ENCODE measurements at places on chromosomes 6 and 20. TPM values are rescaled to one million over a fixed set of nuclear protein-coding genes. Genes with fewer than 3 reads are reported as not detected.

DNA sequence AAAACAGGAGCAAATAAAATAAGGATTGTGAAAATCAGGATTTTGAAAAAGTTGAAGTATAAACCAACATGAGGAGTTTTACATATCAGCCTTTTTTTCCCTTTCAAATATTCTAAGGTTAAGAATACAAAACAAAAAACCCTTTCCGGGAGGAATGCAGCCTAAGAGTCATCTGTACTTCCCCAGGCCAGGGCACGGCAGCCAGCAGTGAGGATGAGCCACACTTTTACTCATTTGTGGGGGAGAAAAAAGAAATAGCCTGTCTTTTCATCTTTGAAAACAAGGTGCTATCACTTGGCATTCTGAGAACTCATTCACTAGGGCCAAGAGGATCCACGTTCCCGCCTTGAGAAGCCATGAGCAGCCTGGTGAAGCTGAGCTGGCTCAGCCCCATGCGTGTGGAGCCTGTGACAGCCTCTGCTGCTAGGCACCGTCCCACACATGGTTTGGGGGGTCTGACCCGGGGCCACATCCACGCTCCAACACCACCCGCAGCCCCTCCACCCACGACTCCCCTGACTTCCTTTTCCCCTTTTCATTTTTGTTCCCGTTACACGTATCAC, 11.2 kb downstream of the SLC22A1 start:
- no peak overlapping the region for H3K27ac ChIP-seq
- H3K36me3 ChIP-seq = no peaks in the 10 kb centered on the region
- H3K4me1 ChIP-seq = peaks cover 32% of the 10 kb centered on the region
- H3K27me3 ChIP-seq = peaks cover 51% of the 10 kb centered on the region

The NDRG3 gene
- total RNA-seq = 26.0 TPM

The ZNF512B gene
- total RNA-seq = 19.9 TPM

The BPI gene
- total RNA-seq = not detected

- no peaks in the 10 kb centered on the region for H3K36me3 ChIP-seq
- no peak overlapping the region for H3K27ac ChIP-seq
- H3K27me3 ChIP-seq = no peaks in the 10 kb centered on the region
- H3K4me3 ChIP-seq = no peak overlapping the region
- no peaks in the 10 kb centered on the region for H3K4me1 ChIP-seq
Observed at GRCh38 chr6:101268541-101268940, 125.0 kb upstream of the GRIK2 start.

DNA sequence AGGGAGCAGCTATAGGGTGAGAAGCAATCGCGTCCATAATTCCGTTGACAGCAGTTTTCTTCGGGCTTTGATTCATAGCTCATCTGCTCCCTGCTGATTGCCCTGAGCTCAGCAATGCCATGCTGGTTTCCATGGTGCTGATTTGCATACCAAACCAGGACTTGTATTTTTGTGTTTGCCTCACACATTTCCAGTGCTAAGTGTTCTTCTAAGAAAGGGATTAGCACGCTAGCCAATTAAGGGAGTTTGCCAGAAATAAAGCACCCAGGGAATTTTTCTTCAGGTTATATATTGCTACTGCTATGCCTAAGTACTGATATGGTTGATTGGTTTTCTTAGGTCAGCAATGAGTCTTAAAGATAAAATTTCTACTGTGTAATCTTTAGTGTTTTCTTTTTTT, 177.6 kb downstream of the PLCB1 start:
- no peaks in the 10 kb centered on the region for H3K36me3 ChIP-seq
- no peak for DNase-seq
- H3K27me3 ChIP-seq = no peaks in the 10 kb centered on the region
- peaks cover 33% of the 10 kb centered on the region for H3K4me1 ChIP-seq

DNA sequence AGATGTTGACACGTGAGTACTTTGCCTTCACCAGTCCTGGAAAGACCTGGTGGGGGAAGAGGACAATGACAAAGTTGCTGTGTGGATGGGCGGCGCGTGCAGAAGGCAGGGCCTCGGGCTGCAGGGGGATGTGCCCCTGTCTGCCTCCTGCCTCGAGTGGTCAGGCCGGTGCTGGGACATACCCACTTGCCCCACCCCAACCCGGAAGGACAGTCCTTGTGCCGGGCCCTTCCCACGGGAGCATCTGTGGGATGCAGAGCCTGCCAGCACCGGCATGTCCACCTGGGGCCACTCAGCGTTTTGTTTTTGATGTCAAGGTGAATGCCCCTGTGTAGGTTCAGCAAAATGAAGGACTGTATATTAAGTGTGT, 60.5 kb upstream of the BHLHE23 start:
- no peak overlapping the region for H3K27ac ChIP-seq
- H3K4me1 ChIP-seq = no peaks in the 10 kb centered on the region
- H3K27me3 ChIP-seq = peaks cover 15% of the 10 kb centered on the region
- no peaks in the 10 kb centered on the region for H3K36me3 ChIP-seq

The ENPP5 gene
- 10.8 TPM for total RNA-seq

DNA sequence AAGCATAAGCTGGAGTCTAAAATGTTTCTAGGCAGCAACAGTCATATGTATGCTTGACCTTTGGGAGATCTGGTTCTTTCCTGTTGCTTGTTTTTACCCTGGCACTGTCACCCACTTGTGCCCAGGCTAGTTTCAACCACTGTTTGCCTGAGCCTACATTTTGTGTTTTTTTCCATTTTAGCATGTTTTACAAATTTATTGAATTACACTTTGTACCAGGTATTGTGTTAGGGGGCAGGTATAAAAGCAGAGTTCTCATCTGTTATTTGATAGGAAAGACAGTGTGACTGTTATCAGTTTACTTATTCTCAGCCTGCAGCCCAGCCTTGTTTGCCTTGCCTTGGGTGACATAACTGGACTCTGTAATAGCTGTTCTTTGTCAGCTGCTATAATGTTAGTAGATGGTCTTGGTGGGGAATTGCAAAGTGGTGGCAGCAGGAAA, 147.0 kb downstream of the CDKAL1 start:
- peaks cover 13% of the 10 kb centered on the region for H3K4me1 ChIP-seq
- no peaks in the 10 kb centered on the region for H3K36me3 ChIP-seq
- no peak overlapping the region for H3K4me3 ChIP-seq
- no peak overlapping the region for H3K27ac ChIP-seq
- no peak for DNase-seq

DNA sequence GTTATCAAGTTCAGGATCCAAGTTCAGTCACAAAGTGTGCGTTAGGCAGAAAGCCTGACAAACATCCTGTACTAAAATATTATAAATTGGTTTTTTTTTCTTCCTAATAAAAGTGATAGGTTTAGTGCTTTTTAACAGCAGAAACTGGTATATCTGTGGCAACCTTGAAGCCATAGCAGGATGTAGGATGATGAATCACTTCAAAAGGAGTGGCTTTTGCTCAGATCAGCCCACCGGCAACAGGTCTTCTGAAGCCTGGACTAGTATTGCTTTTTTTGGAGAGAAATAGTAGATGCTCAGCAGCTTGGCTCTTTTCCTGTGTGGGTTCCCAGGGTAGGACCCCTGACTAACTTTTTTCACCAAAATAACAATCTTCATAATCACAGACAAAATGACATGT, 190.8 kb downstream of the EPM2A start:
- peaks cover 7% of the 10 kb centered on the region for H3K4me1 ChIP-seq
- no peaks in the 10 kb centered on the region for H3K36me3 ChIP-seq
- no peak overlapping the region for H3K4me3 ChIP-seq
- peaks cover 76% of the 10 kb centered on the region for H3K27me3 ChIP-seq
- no peak for DNase-seq

DNA sequence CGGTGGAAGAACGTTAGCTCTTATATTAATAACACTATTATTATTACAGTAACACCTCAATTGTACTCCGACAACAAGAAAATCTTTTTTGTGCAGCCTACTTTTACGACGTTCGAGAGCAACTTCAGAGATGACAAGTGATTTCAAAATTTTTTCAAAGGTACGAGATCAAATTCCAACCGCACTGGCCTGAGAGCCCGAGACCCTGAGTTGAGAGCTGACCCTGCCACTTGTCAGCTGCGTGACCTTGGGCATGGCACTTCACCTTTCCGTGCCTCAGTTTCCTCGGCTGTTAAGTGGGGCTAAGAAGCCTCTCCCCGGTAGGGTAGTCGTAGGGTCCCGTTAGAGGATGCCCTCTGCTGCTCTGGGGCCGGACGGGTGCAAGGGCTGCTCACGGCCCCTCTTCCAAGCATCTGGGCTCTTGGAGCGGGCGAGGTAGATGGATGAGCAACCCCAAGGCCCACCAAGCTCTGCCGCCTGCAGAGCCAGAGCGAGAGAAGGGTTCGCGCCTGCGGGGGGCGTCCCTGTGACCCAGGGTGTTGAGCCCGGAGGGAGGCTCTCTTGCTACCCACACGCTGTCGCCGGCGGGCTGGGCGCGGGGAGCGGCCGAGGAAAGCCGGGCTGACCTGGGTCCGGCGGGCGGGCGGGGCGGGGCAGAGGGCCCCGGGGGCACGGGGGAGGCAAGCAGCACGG, 510 bp downstream of the NDRG3 start:
- peaks cover 20% of the 10 kb centered on the region for H3K4me1 ChIP-seq
- H3K36me3 ChIP-seq = no peaks in the 10 kb centered on the region
- no peaks in the 10 kb centered on the region for H3K27me3 ChIP-seq
- DNase-seq = no peak
- H3K27ac ChIP-seq = peak overlapping the region; percentile 77
- peak overlapping the region; percentile 93 for H3K4me3 ChIP-seq

The NPEPL1 gene
- 39.9 TPM for total RNA-seq

The BNIP5 gene
- not detected for total RNA-seq

The SLC44A4 gene
- total RNA-seq = 3.5 TPM

GRCh38 chr6:16374461-16375200, 136.2 kb downstream of the GMPR start:
- no peak overlapping the region for H3K27ac ChIP-seq
- peaks cover 6% of the 10 kb centered on the region for H3K4me1 ChIP-seq
- no peak for DNase-seq
- no peak overlapping the region for H3K4me3 ChIP-seq

DNA sequence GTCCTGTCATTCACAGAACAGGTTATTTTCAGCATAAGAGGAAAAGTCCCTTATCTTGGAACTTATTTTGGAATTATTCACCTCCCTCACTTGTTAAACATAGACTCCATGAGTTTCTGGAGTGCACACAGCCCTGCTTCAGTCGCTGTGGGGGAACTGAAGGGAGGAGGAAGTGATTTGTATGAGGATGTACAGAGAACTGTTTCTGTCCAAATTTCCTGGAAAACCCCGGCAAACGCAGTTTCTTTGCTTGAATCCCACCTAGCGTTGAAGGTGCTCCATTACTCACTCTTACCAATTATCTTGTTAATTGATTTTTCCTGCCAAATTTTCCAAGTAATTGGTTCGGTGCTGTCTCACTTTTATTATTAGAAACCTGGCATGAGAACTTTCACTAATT, 78.0 kb upstream of the AGPAT4 start:
- peaks cover 4% of the 10 kb centered on the region for H3K27me3 ChIP-seq
- no peak overlapping the region for H3K4me3 ChIP-seq
- no peaks in the 10 kb centered on the region for H3K36me3 ChIP-seq
- DNase-seq = no peak
- no peak overlapping the region for H3K27ac ChIP-seq
- peaks cover 27% of the 10 kb centered on the region for H3K4me1 ChIP-seq

- H3K4me3 ChIP-seq = peak overlapping the region; percentile 32
- peak; percentile 83 for DNase-seq
- no peaks in the 10 kb centered on the region for H3K27me3 ChIP-seq
- H3K36me3 ChIP-seq = peaks cover 8% of the 10 kb centered on the region
- peak overlapping the region; percentile 97 for H3K27ac ChIP-seq
Observed at GRCh38 chr6:157552081-157552747, 171.2 kb downstream of the ZDHHC14 start.

The MED20 gene
- total RNA-seq = 42.4 TPM

GRCh38 chr20:24098886-24099285, 110.3 kb upstream of the GGTLC1 start:
- H3K27me3 ChIP-seq = peaks cover 3% of the 10 kb centered on the region
- H3K27ac ChIP-seq = no peak overlapping the region
- no peak for DNase-seq
- H3K4me1 ChIP-seq = peaks cover 15% of the 10 kb centered on the region
- no peak overlapping the region for H3K4me3 ChIP-seq
- no peaks in the 10 kb centered on the region for H3K36me3 ChIP-seq

GRCh38 chr6:170555305-170555704, 1.1 kb downstream of the TBP start:
- no peak overlapping the region for H3K27ac ChIP-seq
- H3K27me3 ChIP-seq = no peaks in the 10 kb centered on the region
- H3K4me1 ChIP-seq = peaks cover 9% of the 10 kb centered on the region
- H3K4me3 ChIP-seq = no peak overlapping the region

- no peak for DNase-seq
- H3K27me3 ChIP-seq = no peaks in the 10 kb centered on the region
- peak overlapping the region; percentile 1 for H3K27ac ChIP-seq
- peaks cover 6% of the 10 kb centered on the region for H3K4me1 ChIP-seq
Observed at GRCh38 chr20:35886537-35886936, 67.8 kb downstream of the SCAND1 start.

DNA sequence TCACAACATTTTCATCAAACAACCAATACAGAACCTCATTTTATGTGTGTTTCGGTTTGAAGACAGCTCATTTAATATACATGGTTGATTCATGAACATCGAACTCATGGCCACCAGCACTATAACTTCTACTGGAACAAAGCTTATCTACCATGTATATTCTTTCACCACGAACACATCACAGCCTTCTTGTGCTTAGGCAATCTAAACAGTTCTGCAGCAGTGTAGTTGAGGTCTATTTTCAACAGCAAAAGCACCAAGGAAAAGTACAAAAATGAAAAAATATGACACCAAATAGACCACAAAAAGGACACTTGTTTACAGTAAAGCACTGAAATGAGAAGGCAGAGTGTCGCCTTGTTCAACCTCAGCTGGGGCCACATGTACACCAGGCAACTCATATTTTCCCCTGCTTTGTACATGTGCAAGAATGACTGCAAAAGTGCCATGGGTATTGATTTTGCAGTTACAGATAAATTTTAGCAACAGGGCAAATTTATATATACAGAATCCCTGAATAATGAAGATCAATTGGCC, 25.8 kb upstream of the KCNK5 start:
- H3K27ac ChIP-seq = no peak overlapping the region
- no peak for DNase-seq
- peaks cover 15% of the 10 kb centered on the region for H3K36me3 ChIP-seq
- peaks cover 32% of the 10 kb centered on the region for H3K4me1 ChIP-seq
- H3K27me3 ChIP-seq = peaks cover 2% of the 10 kb centered on the region

DNA sequence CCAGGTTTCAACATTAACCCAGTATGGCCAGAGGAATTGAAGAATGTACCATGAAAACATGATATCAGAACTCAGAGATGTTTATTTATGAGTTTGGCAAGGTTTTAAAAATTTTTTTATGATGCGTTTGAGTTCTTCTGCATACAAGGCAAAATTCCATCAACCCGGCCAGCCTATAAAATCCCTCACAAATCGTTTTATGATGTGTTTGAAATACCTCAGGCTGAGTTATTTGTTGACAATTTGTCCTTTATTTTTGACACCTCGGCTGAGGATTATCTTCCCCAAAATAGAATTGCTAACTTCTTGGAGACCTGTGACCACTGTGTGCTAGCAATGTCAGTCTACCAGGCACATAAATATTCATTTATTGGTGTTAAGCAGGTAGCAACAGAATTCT, 91.9 kb upstream of the SLC24A3 start:
- H3K36me3 ChIP-seq = no peaks in the 10 kb centered on the region
- no peaks in the 10 kb centered on the region for H3K4me1 ChIP-seq
- no peak for DNase-seq
- H3K27ac ChIP-seq = no peak overlapping the region

- peaks cover 23% of the 10 kb centered on the region for H3K36me3 ChIP-seq
- no peak for DNase-seq
- H3K27me3 ChIP-seq = peaks cover 5% of the 10 kb centered on the region
Observed at GRCh38 chr6:106732376-106732940, 103.1 kb downstream of the QRSL1 start.

The CCN6 gene
- total RNA-seq = not detected
